ENCODE measurements at places on chromosomes 4 and X.

- DNase-seq: no peak
These were observed 296.8 kb upstream of the PABPC5 start for GRCh38 chrX:91137883-91138282.

DNA sequence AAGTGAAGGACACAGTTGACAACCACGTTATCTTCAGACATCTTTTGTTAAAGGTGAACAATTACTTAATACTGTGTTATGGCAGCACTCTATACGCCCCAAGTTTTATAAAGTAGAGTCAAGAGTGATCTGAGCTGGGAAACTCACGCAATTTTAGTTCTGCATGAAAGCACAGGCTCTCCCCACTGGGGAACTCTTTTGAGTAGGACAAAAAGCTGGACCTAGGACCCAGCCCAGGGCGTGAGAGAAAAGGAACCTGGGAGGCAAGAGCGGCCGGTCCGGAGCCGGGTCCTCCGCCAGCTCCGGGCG, 152.6 kb upstream of the SLC4A4 start:
- DNase-seq: no peak

GRCh38 chr4:151150821-151151580, 51.6 kb downstream of the RPS3A start:
- no peak for DNase-seq

DNA sequence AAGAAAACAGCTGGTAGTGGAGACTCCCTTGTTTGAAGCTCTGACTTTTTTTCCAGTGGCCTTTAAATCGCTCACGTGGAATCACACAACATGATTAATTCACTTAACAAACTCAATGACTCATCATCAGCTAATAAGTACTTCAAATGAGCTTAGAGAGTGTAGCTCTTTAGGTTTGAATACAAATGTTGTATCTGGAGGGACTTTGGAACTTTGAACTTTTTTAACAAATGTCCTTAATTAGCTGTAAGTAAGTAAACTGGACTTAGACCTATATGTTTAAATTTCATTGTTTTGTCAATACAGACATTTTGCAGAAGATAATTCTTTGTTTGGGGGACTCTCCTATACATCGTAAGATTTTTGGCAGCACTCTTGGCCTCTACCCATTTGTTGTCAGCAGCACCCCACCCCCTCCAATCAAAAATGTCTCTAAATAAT, 581.1 kb downstream of the SPRY1 start:
- DNase-seq: no peak

Data from CD4-positive, alpha-beta memory T cell (primary cell).